ENCODE measurements at places on chromosomes 11 and 22.

- no peak for DNase-seq
These were observed 26.9 kb upstream of the CYB5R3 start for GRCh38 chr22:42676059-42676607.

GRCh38 chr22:33582822-33583400, 337.4 kb downstream of the LARGE1 start:
- no peak for DNase-seq

DNA sequence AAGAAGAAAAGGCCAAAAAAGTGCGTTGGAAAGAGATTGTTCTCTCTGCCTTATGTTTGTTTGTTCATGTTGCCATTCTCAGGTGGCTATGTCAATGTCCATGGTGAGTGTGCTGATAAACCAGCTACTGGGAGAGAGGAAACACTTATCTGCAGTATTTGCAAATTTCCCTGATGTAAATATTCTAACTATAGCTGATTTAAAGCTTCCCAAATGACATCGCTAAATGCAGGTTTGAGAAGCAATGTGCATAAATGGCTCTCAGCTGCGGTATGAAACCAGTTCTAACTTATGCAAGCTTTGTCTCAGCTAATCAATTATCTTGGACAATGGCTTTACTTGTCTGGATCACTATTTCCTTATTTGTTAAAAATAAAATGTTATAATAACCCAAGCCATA, 312.5 kb upstream of the ANO3 start:
- DNase-seq: no peak

GRCh38 chr11:10770626-10771254, 19.7 kb downstream of the CTR9 start:
- DNase-seq: no peak

- no peak for DNase-seq
These were observed 372.0 kb upstream of the LUZP2 start for GRCh38 chr11:24124876-24125275.

DNA sequence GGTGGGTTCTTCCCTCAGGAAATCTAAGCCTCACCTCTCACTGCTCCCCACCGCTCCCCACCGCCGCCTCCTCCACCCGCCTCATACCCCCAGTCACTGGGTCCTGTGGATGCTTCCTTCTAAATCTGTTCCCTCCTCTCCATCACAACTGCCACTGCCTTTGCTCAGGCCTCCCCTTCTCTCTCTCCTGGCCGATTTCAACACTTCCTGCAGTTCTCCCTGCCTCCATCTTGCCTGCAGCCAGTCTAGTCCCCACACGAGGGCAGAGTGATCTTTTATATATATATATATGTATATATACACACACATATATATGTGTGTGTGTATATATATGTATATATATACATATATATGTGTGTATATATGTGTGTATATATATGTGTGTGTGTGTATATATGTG, 27.8 kb downstream of the CREB3L1 start:
- DNase-seq: no peak

DNA sequence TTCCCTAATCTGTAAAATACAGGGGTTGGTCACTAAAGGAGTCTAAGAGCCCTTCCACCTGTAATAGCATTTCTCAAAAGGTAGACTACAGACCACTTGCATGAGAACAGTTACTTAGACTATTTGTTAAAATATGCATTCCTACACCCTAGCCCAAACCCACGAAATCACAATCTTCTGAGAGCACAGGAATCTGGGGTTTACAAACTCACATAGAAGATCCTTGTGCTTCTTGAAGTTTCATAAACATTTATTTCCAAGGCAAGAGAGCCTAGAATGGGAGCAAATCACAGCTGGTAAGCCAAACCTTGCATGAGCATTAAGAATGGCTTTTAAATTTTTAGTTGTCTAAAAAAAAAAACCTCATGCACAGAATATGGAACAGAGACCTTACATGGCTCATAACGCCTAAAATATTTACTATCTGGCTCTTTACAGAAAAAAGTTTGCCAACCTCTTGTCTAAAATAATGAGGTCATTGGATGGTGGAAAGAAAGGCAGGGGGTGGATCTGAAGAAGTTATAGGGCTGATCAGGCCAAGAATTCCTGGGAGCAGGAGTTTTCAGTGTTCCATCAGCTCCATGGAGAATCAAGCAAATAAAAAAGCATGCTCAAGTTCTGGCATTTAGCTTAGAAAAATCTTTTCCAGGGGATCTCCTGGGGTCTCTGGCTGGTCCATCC, 133.4 kb downstream of the CCDC34 start:
- DNase-seq: no peak

GRCh38 chr22:25136953-25137576, 62.6 kb upstream of the CRYBB3 start:
- DNase-seq: no peak

- no peak for DNase-seq
These were observed 45.4 kb downstream of the METTL15 start for GRCh38 chr11:28153586-28153985.

Measured in stimulated activated CD4-positive, alpha-beta T cell treated with anti-CD3 and anti-CD28 coated beads, TNF-alpha, amount 100 ng/mL, for 4 hours (primary cell).